Transverse colon (tissue), 4 donors: ENCODE measurements at places on chromosomes 2 and 18.

DNA sequence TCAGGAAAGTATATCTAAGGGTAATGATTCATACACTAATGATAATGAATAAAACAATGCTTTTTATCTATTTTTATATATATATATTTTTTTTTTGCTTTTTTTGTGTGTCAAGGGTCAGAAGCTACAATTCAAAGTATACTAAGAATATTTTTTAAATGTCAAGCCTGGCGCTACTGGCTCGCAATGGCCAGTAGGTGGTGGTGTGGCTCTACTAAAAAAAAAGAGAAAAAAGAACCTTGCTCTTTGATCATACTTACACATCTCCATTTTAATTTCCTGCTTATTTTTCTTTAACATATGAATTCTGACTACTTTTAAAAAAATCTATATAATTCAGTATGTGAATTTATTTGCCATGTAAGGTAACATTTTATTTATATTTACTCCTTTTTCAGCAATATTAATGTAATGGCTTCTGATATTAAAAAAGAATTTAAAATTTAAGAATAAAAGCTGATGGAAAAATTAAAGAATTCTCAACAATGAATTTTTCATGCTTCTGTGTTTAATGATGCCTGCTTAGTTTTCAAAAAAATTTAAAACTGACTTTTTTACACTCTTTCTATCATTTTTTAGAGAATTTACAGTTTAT lies 232.9 kb downstream of the GULP1 start:
- peak; percentile 10 for DNase-seq

GRCh38 chr18:34592481-34592880 lies 117.6 kb upstream of the DTNA start:
- DNase-seq = no peak

DNA sequence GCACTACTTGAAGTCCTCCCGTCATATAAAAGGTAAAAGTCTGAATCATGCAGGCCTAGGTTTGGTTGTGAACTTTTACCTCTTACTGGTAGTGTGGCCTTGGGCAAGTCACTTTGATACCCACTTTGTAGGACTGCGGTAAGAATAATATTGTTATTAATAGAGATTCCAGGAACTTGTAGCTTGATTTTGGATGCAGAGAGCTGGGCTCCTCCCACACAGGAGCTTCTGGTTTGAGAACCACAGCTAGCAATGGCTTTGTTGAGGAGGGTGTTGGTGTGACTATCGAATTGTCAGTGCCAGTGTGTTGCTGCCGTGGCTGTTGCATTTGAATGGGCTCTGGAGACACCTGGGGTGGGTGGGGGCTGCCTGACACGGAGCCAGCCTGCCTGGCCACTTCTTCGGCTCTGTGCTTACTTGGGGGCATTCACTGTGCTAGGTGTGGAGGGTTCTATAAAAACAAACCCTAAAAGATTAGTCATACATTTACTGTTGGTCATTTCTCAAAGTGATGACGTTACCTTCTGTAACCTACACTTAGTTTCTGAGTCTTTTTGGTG lies 38.5 kb downstream of the ASAP2 start:
- DNase-seq = no peak

DNA sequence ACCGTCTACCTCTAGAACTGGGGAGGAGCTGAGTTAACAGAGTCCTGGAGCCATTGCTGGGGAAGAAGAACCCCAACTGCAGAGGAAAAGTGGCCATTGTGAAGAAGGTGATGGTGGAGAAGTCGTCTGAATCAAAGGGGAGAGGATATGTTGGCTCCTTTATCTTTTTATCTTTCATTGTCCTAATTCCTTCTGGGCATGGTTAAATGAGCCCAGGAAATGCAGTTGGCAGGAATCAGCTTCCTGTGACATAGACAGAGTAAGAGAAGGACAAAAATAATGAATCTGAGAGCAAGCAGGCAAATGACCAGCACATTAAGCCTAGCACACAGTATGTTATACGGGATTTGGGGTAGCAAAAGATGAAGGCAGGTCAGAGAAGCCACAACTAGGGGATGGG lies 16.0 kb upstream of the ACTR3 start:
- no peak for DNase-seq

DNA sequence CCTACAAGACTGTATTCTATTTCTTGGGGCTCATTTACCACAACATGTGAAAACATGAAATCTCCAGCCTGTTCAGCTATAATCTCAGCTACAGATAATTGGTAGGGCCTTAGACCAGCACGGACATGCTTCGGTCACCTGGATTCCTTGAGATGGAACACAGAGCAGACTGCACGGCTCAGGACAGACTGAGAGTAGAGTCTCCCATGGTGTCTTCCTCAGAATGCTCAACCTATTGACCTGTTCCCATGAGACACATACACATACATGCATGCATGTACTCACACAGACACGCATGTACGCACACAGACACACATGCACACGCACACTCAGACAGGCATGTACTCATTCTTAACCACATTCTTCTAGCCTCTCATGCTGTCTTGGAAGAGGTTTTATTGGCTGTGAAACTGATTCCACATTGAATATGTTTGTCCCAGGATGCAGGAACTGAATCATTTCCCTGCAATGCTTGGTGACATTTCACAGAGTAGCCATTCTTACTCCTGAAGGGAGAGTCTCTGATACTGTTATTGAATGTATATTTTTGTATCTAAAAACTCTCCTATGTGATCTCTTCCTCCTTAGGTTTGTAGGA lies 23.5 kb upstream of the BZW1 start:
- no peak for DNase-seq

DNA sequence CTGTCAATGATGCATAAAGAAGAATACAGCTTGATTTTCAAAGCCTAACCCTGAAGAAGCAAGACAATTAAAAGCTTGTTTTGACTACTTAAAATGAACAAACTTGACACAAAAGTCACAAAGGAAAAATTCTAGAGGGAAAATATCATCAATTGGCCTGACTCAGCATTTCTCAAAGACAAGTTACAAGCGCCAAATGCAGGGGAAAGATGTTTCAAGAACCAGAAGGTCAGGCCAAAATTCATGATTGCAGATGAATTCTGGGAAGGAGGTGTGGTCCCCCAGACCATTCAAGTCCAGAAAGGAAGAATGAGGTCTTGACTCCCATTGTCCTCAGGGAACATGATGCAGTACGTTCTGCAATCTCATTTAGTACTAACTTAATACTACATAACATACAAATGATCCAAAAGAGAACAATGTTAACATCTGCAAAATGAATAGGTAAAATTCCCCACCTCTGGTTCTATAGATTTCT lies 64.5 kb downstream of the FAM210A start:
- DNase-seq = no peak

DNA sequence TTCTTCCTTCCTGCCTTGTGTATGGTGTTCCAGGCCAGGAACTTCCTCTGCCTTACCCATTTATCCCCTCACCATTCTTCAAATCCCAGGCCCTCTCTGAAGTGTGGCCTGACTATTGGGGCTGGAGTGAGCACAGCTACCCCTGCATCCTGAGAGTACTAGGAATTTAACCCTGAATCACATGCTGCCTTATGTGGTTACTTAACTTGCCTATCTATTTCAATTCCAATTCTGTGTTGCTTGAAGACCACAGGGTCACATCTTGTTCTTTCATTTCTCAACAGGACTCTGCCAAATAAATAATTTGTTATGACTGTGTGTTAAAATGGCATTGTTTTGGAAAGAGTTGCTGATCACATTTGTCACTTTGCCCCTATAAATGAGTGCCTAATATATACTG lies 108.6 kb downstream of the CERS6 start:
- no peak for DNase-seq

DNA sequence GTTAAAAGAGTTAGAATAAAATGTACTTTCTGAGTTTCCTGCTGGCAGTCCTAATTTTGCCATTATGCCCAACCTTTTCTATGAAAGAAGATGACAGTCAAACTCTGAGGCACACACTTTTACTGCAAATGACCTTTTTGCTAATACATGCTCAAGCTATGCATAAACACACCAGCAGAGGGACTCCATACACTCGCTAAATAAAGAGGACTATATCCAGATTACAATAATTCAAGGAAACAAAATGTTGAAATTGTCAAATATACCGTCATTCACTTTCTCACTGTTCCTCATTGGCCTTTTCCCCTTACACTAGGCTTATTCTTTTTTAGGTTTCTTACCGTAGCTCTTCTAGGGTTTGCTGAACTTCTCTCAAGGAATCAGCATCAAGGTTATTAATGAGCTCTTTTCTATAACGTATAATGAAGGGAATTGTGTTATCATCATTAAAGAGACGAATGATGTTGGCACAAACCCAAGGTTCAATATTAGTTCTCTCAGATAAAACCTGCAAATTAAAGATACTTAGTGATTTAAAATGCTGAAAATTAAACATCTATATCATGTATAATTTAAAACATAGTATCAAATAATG lies 25.7 kb downstream of the SRBD1 start:
- no peak for DNase-seq

DNA sequence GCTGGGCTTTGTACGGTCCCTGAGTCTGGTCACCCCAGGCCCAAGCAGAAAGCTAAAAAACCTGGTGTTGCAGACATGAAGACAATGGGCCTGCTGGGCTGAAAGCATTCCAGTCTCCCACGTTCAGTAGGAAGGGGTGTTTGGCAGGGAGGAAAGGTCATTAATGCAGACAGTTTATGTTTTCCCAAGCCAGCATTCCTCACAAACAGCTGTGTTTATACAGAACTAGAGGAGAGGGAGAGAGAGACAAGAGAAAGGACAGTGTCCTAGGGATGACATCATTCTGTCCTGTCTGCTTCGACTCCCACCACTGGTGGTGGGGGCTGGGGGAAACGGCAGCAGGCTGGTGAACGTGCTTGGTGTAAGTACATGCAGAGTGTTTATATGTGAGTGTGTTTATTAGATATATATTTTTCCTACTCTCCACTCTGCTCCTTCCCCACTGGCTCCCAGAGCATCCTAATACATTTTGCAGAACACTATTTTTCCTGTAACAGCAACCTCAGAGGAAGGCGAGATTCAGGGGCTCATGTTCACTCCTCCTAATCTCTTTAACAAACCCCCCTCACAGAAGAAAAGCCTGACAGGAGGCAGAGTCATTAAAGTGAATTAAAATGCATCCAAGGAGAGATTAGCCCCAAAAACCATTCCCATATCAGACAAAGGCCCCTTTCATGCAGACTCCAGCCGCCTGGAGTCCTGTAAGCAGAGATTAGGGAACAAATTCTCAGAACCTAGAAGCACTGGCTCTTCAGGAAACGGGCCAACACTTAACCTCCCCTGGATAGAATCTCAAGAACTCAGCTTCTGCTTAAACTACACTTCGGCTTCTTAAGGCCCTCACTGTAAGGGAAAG lies 380.4 kb downstream of the TNS1 start:
- peak; percentile 22 for DNase-seq

DNA sequence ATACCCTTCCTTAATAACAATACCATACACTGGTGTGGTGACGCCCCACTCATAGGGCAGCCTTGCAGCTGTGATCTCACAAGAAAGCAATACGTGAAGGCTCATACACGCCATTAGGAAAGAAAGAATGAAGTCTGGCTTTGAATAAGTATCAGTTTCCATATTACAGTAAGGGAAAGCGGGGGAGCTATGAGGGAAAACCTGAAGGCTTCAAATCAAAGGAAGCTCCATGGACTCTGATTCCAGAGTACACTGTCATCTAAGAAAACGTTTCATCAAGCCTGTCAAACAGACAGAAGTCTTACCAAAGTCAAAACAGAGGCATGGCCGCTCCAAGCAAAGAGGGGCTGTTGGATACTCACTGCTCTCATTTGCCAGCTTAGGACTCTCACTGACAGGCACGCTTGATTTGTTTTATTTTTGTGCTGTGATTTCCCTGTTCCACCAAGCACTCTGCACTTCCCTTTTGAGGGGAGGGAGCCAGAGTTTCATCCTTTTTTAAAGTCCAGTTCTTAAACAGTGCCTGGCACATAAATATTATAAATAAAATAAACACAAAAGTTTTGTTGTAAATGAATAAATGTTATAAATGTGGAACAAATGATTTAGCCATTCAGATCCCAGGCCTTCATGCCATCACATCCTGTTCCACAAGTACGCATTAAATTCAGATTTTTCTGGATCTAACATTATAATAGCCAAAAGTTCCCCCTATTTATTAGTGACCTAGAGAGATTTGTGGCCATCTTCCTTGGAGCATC lies 221.2 kb downstream of the PIEZO2 start:
- no peak for DNase-seq

- DNase-seq = no peak
These were observed 475.2 kb upstream of the UBE2E3 start for GRCh38 chr2:180505203-180505602.

DNA sequence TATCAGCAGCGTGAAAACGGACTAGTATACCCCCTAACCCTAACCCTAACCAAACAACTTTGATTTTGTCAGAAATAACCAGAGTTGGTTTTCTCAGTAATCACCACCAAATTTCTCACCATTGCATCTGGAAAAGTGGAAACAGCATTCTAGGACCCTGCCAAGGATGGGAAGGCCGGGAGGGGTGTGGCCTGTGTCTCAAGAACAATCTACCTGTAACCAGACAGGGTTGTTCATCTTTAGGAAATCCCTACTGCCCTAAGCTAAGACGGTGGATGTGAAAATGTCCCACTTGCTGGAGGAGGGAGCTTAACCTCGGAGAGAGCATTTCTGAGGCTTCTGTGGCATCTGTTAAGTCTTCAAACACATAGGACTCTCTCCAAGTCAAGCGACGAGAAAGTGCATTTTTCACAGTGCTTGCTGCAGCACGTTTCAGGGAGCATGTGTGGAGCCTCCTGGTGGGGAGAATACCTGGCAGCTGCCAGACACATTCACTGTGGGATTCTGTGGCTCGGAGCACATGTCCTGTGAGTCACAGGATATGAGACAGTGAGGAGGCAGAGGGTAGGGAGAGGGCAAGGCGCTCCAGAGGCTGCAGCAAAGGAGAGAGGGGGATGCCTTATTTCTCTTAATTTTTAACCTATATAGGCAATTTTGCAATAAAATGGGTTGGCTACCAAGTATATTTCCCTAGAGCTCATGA lies 207.5 kb downstream of the SPP2 start:
- DNase-seq = peak; percentile 66

DNA sequence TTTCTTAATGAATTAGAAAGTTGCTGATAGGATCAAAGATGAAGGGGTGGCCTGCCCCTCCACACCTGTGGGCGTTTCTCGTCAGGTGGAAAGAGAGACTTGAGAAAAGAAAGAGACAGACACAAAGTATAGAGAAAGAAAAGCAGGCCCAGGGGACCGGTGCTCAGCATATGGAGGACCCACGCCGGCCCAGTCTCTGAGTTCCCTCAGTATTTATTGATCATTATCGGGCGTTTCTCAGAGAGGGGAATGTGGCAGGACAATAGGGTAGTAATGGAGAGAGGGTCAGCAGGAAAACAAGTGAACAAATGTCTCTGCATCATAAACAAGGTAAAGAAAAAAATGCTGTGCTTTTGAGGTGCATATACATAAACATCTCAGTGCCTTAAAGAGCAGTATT lies 144.3 kb downstream of the CCDC102B start:
- DNase-seq = no peak

DNA sequence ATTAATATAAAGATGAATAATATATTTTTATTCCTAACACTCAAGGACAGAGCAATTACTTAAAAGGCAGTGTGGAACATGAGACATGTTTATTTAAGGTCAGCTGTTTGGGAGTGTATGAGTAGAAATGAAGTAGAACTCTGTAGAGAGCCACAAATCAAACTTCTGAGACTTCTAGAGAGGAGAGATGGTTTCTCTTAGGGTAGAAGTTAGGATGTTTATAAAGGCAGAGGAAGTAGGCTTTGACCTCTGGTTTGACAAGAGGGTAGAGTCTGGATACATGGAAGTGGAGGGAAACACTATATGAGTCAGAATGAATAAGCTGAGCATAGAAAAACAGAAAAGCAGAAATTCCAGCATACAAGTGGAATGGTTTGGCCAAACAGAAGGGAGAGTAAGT lies 262.1 kb upstream of the KLHL14 start:
- DNase-seq = no peak
